Activated T-cell treated with anti-CD3 and anti-CD28 coated beads for 48 hours (primary cell): ENCODE measurements at places on chromosomes 5 and 9.

- no peak for DNase-seq
Measured at GRCh38 chr9:126440940-126441339, 114.3 kb downstream of the MVB12B start.

- DNase-seq, result no peak
Measured at GRCh38 chr5:77413049-77413448, 79.1 kb downstream of the WDR41 start.

- DNase-seq, result no peak
Measured at GRCh38 chr9:129551393-129551973, 69.4 kb downstream of the C9orf50 start.

DNA sequence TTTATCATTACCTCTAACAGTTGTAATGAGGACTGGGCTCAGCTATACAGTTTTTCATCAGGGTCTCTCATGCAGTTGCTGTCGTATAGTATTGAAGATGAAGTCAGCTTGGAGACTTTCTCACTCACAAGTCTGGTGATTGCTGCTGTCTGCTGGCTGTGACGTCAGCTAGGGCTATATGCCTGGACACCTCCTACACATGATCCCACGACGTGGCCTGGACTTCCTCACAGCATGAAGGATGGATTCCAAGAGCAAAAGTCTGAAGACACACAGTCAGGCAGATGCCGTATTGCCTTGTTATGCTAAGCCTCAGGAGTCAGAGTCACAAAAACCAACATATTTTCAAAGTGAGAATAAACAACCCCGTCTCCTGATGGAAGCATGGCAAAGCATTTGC is 193.3 kb downstream of the LURAP1L start:
- no peak for DNase-seq

- DNase-seq, result no peak
Measured at GRCh38 chr5:14603141-14603540, 21.5 kb downstream of the OTULINL start.

GRCh38 chr9:18678821-18679590 is 205.1 kb downstream of the ADAMTSL1 start:
- no peak for DNase-seq

DNA sequence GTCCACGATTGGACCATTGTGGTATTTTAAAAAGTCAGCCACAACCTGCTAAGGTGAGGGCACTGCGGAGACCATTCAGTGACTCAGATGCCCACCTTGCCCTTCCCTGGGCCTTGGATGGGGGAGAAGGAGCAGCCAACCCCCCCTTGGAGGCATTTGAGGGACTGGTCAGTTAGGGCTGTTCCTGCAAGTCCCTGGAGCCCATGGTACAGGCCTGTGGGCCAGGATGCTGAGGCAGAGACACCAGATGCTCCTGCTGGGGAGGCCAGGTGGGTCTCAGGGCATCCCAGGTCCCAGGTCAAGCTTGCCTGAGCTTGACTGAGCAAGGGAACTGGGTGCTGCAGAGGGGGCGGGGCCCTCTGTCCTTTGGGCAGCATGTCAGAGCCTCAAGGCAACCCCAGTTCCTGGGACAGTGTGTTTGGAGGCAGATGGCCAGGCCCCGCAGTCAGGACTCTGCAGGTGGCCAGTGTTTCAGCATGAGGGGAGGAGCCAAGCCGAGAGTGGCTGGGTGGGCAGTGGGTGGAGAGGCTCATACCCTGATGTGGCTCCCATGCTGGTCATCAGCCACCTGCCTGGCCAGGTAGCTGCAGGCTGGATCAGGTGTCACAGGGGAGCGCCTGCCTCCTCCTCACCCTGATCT is 27.5 kb downstream of the SLC6A3 start:
- DNase-seq, result no peak

GRCh38 chr5:96093890-96094381 is 132.3 kb upstream of the ELL2 start:
- no peak for DNase-seq

GRCh38 chr9:71822456-71822855 is 54.1 kb upstream of the CEMIP2 start:
- DNase-seq, result no peak

DNA sequence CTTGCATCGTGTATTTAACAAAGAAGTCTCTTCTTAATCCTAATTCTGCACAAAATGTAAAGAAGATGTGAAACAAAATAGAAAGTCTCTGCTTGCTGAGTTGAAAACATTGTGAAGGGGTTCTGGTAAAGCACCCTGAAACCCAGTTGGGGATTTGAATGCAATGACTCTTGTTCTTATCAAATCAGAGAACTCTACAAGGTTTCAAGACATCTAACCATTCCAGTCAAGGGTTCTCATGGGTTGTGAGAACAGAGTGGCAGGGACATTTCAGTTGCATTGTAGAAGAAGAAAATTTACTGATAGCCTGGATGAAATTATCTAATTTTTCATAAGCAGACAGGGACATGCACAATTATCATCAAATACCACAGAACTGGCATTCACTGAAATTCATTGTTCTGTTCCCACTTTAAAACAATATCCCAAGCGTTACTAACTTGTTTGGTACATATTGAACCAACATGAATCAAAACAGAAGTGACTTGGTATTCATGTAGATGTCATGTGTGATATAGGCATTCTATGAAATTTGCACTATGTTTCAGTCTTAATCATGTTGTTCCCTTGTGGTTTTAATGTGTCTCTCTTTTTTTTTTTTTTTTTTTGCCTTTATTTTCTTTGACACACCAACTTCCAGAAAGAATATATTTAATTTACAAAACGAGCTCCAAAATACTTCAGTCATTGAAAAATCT is 563.3 kb downstream of the IRX1 start:
- DNase-seq, result no peak

DNA sequence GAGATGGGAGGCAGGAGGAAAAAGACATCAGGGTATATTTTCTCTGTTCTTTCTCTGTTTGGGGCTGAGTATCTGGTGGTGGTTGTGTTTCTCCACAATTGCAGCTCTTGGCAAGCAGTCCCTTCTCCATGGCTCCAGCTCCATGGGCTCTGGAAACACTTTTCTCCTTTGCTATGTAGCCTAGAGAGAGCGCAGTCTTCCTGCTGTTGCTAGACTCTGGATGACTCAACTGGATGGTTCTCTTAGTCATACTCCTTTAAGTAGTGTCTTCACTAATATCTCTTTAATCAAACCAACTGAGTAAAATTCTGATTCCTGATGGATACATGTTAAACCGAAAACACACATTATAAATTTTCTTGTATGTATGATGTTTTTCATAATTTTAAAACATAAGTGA is 3.3 kb upstream of the PLGRKT start:
- no peak for DNase-seq

- DNase-seq, result no peak
Measured at GRCh38 chr5:95022967-95023695, 261.8 kb downstream of the MCTP1 start.

- no peak for DNase-seq
Measured at GRCh38 chr9:37371565-37372464, 50.7 kb upstream of the GRHPR start.

DNA sequence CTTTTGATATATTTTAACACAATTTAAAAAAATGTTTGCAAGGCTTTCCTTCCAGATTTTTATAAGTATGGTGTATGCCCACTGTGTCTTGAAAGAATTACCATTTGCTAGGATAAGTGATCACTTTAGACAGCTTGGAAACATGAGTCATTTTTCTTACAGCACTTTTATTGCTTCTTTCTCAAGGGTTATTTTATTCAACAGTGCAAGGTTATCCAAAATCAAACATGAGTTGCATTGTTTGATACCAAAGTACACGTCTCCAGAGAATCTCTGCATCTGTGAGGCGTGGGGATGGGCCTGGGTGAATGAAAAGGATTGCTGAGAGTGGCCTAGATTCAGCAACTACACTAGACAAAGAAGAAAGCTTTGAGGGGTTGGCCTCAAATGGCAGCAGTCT is 329.6 kb downstream of the ADAMTS6 start:
- DNase-seq, result no peak

DNA sequence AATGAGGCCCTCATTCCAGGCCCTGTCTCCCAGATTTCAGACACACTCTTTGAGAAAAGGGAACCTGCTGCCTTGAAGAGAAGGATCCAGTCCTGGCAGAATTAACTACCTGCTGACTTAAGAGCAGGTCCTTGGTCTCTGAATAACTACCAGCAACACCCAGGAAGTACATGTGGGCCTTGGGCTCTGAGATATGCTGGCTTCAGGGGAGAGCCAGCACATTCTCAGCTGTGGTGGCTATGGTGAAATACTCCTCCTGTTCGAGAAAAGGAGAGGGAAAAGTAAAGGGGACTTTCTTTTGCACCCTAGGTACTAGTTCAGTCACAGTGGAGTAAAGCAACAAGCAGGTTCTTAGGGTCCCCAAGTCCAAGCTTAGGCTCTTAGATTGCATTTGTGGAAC is 120.0 kb downstream of the HMHB1 start:
- no peak for DNase-seq

- DNase-seq, result no peak
Measured at GRCh38 chr5:157288405-157289163, 22.7 kb downstream of the CYFIP2 start.

- DNase-seq, result no peak
Measured at GRCh38 chr5:73630765-73631164, 4.8 kb downstream of the ARHGEF28 start.

- DNase-seq, result no peak
Measured at GRCh38 chr9:91693226-91693625, 256.8 kb downstream of the ROR2 start.

DNA sequence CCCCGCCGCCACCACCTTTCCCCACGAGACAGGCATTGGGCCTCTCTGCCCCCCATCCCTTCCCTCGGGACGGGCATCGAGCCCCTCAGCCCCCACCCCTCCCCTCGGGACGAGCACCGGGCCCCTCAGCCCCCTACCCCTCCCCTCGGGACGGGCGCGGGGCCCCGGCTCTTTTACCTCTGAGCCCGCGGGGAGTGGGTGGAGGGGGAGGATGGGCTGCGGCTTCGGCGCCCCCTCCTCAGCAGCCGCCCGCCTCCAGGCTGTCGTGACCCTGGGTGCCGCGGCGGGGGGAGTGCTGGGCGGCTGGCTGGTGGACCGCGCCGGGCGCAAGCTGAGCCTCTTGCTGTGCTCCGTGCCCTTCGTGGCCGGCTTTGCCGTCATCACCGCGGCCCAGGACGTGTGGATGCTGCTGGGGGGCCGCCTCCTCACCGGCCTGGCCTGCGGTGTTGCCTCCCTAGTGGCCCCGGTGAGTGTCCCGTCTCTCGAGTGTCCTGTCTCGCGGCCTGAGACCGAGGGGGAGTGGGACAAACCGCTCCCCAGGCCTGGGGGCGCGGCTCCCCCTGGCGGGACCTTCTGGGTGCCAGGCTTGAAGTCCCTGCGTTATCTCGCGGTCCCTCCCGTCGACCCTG is 791 bp downstream of the SLC2A8 start:
- DNase-seq, result no peak

DNA sequence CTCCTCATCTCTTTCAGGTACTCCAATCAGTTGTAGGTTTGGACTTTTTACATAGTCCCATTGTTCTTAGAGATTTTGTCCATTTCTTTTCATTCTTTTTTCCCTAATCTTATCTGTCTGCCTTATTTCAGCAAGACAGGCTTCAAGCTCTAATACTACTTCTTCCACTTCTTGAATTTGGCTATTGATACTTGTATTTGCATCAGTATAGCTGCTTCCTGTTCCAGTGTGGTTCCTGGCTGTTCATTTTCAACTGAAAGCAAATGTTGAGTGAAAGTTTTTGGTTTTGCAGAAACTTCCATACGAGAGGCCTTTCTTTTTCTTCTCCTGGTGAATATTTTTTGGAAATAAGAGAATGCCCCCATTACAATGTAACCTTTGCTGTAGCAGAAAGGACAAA is 12.0 kb upstream of the IFNA1 start:
- no peak for DNase-seq

GRCh38 chr9:129972816-129973215 is 70.2 kb downstream of the FNBP1 start:
- DNase-seq, result no peak

DNA sequence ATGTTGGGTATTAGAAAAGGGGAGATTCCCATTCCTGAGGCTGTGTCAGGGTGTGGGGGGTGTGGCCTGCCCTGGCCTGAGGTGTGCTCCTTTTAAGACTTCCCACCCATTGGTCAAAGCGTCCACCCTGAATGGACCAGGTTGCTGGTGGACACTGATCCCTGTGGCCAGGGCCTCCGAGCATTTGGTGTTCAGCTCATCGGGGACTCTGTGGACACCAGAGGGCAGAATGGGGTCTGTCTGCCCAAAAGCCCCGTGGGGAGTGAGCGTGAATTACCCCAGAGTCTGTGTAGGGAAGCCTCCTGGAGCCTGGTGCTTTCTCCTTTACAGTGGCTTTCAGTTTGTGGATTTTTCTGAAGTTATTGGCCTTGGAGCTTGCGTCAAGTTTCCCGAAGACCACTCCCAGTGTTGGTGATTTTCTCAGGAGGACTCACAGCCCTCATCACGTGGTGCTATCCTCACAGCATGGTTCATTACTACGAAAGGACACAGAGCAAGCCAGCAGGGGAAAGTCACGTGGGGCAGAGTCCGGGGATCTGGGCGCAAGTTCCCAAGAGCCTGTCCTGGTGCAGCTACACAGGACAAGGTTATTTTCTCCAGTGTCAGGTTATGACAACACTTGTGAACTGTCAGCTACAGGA is 55.5 kb downstream of the TENT4A start:
- DNase-seq, result no peak

DNA sequence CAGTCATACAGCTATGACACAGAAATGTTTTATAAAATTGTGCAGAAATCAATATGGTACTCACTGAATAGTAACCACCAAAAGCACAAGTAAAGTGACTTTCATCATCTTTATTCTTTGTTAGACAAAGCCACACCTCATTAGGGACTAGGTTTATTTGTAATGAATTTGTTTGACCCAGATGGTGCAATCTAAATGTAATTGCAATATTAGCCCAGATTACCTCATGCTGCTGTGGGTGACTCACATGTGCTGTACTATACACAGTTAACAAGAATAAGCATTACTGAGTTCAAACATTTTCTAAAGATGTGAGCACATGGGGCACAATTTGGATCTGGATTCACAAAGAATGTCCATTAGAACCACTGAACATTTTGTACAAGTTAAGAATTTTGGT is 759.3 kb upstream of the TYRP1 start:
- no peak for DNase-seq

DNA sequence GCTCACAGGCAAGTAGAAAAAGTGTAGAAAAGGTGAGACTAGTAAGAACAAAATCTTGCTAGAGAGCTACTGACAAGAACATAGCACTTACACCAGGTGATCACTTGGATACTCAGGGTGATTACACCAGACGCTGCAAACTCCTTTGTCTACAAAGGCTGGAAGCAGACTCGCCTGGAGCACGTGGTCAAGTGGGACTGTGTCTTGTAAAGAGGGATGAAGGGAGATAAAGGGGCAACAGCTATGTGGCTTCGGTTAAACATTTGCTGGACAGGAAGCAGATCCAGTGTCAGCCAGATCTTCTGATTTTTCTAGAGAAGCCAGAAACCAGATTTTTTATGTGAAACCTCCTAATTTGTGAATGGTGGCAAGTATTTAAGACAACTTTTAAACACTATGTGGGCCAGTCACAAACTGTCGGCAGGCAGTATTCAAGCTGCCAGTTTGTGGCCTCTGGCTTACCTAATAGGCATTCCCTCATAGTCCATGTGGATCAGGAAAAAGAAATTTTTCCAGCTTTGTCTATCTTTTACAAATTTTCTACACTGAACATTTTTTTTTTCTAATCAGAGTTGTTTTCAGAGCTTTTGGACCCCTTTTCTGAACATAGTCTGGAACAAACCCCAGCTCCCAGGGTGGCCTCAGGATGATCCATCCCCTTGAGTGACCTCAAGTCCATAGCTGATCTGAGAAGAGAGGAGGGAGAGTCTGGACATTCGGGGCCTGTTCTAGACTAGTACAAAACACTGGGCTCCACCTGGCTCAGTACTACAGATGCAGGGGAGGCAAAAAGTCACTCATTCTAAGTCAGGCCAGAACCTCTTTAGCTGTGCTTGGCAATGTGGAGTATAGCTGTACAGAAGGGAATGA is 262.9 kb downstream of the ARRDC3 start:
- no peak for DNase-seq
